CD14-positive monocyte (primary cell): ENCODE measurements at places on chromosomes 3 and 15. TPM values are rescaled to one million over a fixed set of nuclear protein-coding genes. Genes with fewer than 3 reads are reported as not detected.

DNA sequence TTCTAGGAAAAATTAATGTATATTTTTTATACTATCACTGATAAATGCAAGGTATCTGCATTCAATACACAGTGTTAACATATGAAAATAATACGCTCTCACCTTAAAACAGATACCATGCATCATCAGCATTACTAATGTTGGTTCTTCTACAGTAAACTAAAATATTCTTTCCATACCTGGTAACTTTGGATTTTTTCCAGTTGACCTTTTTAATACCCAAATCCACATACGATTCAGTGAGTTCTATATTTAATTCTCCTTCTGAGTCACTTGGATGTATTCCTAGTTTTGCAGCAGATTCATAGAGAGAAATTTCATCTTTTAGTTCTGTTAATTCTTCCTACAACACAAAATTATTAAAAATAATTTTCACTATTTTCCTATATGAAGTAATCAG lies 29.9 kb downstream of the CEP152 start:
- H3K27ac ChIP-seq = no peak overlapping the region
- no peak overlapping the region for H3K4me3 ChIP-seq
- no peaks in the 10 kb centered on the region for H3K27me3 ChIP-seq
- H3K36me3 ChIP-seq = peaks cover 46% of the 10 kb centered on the region

DNA sequence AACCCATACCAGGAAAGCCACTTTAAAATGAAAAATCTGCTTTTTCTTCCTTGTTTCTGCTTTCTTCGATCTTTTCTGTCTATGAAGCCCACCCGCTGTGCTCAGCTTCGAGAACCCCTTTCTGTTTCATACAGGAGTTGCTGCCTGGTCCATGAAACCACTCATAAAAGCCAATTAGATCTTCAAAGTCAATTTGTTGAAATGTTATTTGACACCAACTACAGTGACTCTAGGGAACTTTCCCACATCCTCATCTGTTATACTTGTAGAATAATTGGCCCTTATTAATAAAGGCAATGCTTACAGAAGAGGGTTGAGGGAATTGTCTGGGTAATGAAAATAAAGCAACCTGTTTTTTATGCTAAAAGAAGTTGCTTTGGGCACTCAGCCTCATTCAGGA lies 523.6 kb downstream of the OCA2 start:
- no peaks in the 10 kb centered on the region for H3K4me1 ChIP-seq
- no peak overlapping the region for H3K4me3 ChIP-seq
- no peak for DNase-seq
- H3K36me3 ChIP-seq = no peaks in the 10 kb centered on the region

DNA sequence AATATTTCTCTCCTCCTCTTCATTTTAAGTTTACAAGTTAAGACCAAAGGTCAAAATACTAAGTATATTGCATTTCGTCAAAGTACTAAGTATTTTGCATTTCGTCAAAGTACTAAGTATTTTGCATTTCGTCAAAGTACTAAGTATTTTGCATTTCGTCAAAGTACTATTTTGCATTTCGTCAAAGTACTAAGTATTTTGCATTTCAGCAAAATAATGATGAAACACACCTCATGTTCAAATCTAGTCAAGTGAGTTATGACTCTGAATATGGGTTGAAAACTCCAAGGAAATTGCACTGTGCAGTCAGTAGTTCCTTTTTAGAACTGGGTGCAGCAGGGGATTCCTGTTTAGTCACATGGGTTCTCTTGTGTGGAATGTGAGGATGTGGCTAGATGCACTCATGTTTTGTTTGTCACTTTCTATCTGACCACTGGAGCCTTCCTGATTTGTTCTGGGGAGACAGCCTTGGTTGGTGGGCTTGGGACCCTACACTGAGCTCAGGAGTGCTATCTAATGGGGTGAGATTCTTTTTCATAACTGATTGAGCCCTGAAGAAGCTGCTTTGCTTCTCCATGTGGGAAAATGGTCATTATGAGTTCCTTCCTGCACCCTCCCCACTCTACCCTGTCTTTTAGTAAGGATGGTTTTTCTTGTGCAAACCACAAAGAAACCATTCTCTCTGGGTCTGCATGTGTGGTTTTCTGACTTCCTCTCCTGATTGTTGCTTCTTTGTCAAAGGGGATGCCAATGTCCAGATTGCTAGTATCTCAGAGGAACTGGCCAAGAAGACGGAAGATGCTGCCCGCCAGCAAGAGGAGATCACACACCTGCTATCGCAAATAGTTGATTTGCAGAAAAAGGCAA lies 73.4 kb downstream of the CCK start:
- H3K4me1 ChIP-seq = peaks cover 28% of the 10 kb centered on the region
- H3K36me3 ChIP-seq = peaks cover 71% of the 10 kb centered on the region
- H3K27ac ChIP-seq = peak overlapping the region; percentile 17
- H3K4me3 ChIP-seq = peak overlapping the region; percentile 21
- DNase-seq = peak; percentile 81

DNA sequence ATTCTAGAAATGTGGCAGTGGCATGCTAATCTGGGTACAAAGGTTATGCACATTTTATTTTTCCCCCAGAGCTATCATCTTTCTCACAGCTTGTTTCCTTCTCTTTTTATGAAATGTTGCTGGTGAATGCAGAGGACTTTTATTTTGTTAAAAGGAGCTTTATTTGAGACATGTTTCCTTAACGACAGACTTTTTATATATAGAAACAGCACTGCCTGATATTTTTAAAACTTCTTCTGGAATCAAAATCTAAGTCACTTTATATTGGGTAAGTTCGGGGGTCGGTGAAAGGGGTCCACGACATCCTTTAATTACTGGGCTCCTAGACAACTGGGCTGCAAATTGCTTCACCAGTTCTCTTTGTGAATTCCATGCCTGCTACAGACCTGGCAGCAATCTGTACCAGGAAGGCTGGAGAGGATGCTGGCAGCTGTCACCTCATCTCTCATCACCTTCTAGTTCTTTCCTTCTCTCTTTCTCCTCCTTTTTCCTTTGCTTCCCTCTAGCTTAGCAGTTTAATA lies 464.7 kb downstream of the PDCD6IP start:
- H3K4me1 ChIP-seq = peaks cover 52% of the 10 kb centered on the region
- DNase-seq = no peak
- H3K27ac ChIP-seq = peak overlapping the region; percentile 6
- no peaks in the 10 kb centered on the region for H3K27me3 ChIP-seq
- no peak overlapping the region for H3K4me3 ChIP-seq

GRCh38 chr3:69803681-69804270 lies 64.5 kb downstream of the MITF start:
- peaks cover 4% of the 10 kb centered on the region for H3K4me1 ChIP-seq
- no peak for DNase-seq
- no peak overlapping the region for H3K27ac ChIP-seq
- H3K4me3 ChIP-seq = no peak overlapping the region

DNA sequence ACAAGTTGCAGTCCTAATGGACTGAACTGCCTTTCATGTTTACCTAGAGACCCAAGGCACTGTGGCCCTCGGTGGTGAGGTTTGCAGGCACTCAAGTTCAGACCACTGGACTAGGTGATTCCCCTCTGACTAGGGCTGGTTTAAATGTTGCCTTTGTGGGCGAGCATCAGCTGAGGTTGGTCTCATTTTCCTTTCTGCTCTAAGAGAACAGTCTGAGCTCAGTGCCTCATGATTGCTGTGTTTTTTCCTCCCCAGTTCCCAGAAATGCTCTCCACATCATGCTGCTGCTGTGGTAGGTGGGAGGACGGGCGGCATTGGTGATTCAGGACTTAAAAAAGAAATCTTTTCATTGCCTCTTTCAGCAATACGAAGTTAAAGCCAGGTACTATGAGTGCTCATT lies 237.2 kb downstream of the MBNL1 start:
- H3K27me3 ChIP-seq = no peaks in the 10 kb centered on the region
- no peak overlapping the region for H3K27ac ChIP-seq
- H3K36me3 ChIP-seq = no peaks in the 10 kb centered on the region
- H3K4me1 ChIP-seq = no peaks in the 10 kb centered on the region
- H3K4me3 ChIP-seq = no peak overlapping the region
- no peak for DNase-seq

- no peak overlapping the region for H3K4me3 ChIP-seq
- H3K27me3 ChIP-seq = no peaks in the 10 kb centered on the region
- no peak overlapping the region for H3K27ac ChIP-seq
- peaks cover 18% of the 10 kb centered on the region for H3K4me1 ChIP-seq
- no peaks in the 10 kb centered on the region for H3K36me3 ChIP-seq
Observed at GRCh38 chr3:167843481-167843880, 108.0 kb downstream of the SERPINI1 start.

GRCh38 chr3:171984883-171985282 lies 54.5 kb upstream of the FNDC3B start:
- H3K4me1 ChIP-seq = peaks cover 79% of the 10 kb centered on the region
- peak overlapping the region; percentile 38 for H3K27ac ChIP-seq
- H3K4me3 ChIP-seq = peak overlapping the region; percentile 61
- no peaks in the 10 kb centered on the region for H3K27me3 ChIP-seq
- peak; percentile 82 for DNase-seq

DNA sequence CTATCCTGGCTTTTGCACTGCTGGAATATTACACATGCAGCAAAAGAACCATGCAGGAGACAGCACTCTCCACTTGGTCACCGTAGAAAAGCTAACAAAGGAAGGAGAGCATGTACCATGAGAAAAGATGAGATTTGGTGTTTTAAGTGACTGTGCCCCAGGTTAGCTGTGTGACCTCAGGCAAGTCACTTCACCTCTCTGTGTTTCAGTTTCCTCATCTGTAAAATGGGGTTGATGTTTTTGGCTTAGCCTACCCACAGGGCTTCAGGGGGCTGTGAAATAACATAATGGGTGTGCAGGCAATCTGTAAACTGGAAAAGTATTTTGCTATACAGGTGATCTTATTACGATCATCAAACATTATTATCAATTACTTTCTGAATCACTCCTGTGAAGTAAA lies 69.3 kb upstream of the SLC6A11 start:
- H3K4me3 ChIP-seq = no peak overlapping the region
- no peaks in the 10 kb centered on the region for H3K4me1 ChIP-seq
- H3K36me3 ChIP-seq = no peaks in the 10 kb centered on the region
- DNase-seq = no peak

DNA sequence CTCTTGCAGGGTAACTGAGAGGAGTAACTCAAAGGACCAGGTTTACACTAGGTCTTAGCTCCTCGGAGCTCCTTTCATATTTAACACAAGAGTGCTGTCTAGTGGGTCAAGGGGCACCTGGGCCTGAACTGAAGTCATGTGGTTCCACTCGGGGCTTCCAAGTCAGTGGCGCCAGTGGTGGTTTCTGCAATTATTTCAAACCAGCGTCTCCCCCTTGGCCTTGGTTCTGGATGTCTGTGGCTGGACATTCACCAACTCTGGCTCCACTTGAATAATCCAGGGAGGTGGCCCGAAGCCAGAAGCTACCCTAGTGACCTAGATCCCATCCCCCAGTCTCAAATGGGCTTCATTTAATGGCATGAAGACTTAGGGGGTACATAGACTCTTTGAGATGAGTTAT lies 144.3 kb upstream of the ADAMTS9 start:
- no peaks in the 10 kb centered on the region for H3K4me1 ChIP-seq
- no peaks in the 10 kb centered on the region for H3K36me3 ChIP-seq
- no peaks in the 10 kb centered on the region for H3K27me3 ChIP-seq
- no peak overlapping the region for H3K27ac ChIP-seq
- no peak overlapping the region for H3K4me3 ChIP-seq

- no peak overlapping the region for H3K4me3 ChIP-seq
- DNase-seq = peak; percentile 2
- peaks cover 18% of the 10 kb centered on the region for H3K4me1 ChIP-seq
Observed at GRCh38 chr3:5754602-5755001, 567.1 kb downstream of the EDEM1 start.

DNA sequence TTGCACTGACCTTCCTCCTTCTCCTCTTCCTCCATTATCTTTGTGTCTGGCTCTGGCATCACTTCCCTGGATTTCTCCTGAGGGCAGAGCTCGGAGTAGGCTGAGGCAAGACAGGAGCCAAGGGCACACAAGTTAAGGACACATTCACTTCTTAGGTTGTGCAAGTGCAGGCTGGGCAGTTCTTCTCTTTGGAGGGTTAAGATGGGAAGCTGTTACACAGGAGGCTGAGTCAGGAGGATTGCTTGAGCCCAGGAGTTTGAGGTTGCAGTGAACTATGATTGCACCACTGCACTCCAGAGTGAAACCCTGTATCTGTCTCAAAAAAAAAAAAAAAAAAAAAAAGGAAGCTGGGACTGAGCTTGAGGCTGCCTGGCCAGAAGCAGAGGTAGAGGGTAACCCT lies 176.2 kb upstream of the ANKRD28 start:
- H3K27ac ChIP-seq = no peak overlapping the region
- H3K4me3 ChIP-seq = no peak overlapping the region
- no peaks in the 10 kb centered on the region for H3K27me3 ChIP-seq
- H3K4me1 ChIP-seq = no peaks in the 10 kb centered on the region
- H3K36me3 ChIP-seq = no peaks in the 10 kb centered on the region
- DNase-seq = no peak

GRCh38 chr15:60344987-60345386 lies 52.8 kb downstream of the ANXA2 start:
- no peak for DNase-seq
- no peaks in the 10 kb centered on the region for H3K4me1 ChIP-seq
- H3K27me3 ChIP-seq = no peaks in the 10 kb centered on the region
- H3K27ac ChIP-seq = no peak overlapping the region

DNA sequence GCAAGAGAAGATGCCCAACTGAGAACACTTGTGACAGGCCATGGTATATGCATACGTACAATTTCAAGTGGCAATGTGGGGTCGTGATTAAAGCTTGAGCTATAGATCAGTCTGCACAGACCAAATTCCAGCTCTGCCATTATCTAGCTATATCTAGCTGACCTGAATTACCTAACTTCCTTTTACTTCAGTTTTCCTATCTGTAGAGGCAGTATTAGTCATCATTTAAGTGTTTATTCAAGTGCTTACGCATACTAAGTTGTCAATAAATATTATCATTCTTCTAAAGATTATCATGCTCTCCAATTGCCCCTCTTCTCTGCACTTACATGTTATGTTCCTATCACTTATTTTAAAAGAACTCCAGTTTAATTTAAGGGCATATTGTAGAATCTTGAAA lies 87.9 kb downstream of the ARPP21 start:
- no peak for DNase-seq
- H3K36me3 ChIP-seq = no peaks in the 10 kb centered on the region
- H3K4me1 ChIP-seq = no peaks in the 10 kb centered on the region
- H3K27ac ChIP-seq = no peak overlapping the region

DNA sequence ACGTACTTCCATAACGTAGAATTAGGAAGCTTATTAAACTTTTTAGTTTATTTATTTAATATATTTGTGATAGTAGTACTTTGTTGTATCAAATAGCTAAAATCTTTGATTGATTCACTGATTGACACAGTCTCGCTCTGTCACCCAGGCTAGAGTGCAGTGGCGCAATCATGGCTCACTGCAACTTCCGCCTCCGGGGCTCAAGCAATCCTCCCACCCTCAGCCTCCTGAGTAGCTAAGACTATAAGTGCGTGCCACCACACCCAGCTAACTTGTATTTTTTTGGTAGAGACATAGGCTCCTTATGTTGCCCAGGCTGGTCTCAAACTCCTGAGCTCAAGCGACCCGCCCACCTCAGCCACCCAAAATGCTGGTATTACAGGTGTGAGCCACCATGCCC lies 5.7 kb downstream of the APH1B start:
- no peaks in the 10 kb centered on the region for H3K27me3 ChIP-seq
- peak overlapping the region; percentile 41 for H3K4me3 ChIP-seq
- peaks cover 56% of the 10 kb centered on the region for H3K36me3 ChIP-seq
- H3K27ac ChIP-seq = peak overlapping the region; percentile 60

Gene GATA2
- polyA plus RNA-seq = not detected

Gene A4GNT
- not detected in 2 replicates for polyA plus RNA-seq

Gene PPM1L
- polyA plus RNA-seq = 9.9 TPM

Gene PLSCR5
- not detected for polyA plus RNA-seq

Gene APBA2
- polyA plus RNA-seq = not detected

Gene PAK6
- polyA plus RNA-seq = 0.03 TPM in 1 of 2 replicates, not detected in the other

Gene PTPRG
- polyA plus RNA-seq = not detected

Gene GUCA1C
- polyA plus RNA-seq = not detected

Gene CYP1A1
- 0.16 TPM in 1 of 2 replicates, not detected in the other for polyA plus RNA-seq
